Mesenteric fat pad (tissue), 1 donor: ENCODE measurements at places on chromosomes 16 and 17.

GRCh38 chr17:68950725-68951124, 4.5 kb downstream of the ABCA8 start:
- DNase-seq, result no peak

DNA sequence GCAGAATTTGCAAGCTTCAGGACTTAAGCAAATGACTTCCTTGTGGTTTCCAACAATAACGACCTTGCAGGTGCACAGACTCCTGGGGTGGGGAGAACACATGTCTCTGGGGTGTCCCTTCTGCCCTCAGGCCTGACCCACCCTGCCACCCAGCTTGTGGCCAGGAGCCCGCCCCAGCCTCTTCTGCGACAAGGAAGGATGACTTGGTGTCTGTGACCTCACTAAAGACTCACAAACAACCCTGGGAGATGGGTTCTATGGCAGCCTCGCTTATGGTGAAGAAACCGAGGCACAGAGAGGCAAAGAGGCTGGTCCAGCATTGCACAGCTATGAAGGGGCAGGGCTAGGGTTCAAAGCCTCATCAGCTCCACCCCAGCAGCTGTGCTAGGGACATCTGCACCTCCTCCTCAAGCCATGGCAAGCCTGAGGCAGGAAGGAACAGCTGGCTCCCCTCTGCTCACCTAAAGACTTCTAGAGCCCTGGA, 2.6 kb downstream of the ATP2A3 start:
- no peak for DNase-seq

DNA sequence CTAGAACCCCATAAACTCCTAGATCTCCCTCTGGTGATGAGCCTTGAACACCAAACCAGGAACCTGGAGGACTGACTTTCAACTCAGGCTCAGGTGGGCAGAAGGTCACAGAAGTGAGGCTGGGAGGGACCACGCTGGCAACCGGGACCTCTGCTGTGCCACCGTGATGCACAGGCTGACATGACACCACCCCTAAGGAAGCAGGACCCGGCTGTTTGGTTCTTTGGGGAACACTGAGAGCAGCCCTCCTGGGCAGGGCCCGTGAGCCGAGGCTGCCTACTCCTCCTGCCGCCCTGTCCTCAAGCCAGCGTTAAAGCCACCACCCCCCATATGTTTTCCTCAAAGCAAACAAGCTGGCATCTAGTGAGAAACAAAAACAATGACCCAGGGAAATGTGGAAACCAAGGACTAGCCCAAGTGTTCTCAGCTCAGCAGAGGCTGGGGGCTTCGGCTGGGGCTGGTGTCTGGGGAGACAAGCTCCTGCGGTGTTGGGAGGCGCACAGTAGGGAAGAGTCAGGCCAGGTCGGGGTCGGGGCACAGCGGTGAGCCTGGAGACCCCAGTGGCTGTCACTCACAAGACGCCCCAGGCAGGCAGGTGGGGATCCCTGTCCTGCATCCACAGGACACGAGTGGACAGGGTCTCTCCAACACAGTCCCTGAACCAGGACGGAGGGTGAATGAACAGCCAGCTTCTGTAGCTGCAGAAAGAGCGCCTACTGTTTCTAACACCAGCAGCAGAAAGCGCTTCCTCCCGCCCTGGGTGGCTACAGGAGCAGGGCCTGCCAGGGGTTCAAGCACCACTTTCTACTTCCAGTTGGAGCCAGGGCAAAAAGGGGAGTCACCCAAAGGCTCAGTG, 1.7 kb downstream of the SMIM5 start:
- DNase-seq, result no peak

DNA sequence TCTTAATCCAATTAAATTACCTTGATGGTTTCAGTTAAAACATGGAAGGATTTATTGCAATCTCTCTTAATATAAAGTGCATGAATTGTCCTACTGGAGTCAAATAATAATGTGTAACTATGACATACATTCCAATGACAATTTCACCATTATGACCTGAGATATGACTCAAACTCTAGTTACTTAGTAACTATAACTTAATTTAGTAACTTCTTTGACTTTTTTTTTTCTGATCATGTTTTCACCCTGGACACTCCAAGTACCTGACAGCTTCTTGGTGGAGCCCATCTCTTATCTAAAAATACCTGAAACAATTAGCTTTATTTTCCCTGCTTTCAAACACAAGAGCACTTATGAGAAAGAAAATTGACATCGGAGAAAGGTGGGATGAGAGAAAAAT, 123.7 kb downstream of the STX8 start:
- no peak for DNase-seq

DNA sequence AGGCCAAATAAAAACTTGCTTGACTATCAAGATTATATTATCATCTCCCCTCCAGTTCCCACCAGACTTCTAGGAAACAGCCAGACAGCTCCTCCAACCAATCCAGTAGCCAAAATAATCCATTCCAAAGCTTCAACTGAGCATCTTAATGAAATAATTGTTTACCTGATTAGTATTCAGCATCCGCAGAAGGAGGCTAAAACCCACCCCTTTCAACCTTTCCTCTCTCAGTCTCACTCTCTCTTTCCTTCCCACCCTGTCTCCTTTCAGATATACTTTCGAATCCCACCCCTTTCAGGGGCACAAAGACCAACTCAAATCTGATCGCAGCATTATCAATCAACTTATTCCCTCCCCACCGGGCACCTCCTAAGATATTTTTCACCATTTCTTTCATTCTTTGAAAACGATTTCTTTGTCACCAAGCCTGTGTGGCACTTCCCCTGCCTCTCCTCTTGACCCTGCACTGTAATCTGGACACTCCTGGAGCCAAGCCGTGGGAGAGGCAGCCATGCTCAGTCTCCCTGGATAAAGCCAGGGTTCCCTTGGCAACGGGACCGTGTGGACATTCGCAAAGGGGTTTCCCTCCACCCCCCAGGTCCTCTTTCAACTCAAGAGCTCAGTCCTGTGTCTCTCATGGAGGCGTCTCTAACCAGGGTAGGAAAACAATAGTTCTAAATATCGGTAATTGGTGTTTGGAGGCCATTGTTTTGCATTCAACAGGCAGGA, at the start of gene ANKFN1:
Gene ANKFN1 (plus strand): TSS at position 602 of the 729 bp plus-strand sequence. CDS start 59,193 bp downstream, outside the sequence.
- no peak for DNase-seq

- no peak for DNase-seq
These were observed 66.1 kb downstream of the MYO18A start for GRCh38 chr17:29114141-29114540.
